ENCODE measurements at places on chromosomes 4 and X.
A peak's percentile ranks its signal among the peaks of the same experiment; 100 is the strongest.

GRCh38 chr4:163590103-163590502 lies 95.6 kb downstream of the TMA16 start:
- DNase-seq: no peak

DNA sequence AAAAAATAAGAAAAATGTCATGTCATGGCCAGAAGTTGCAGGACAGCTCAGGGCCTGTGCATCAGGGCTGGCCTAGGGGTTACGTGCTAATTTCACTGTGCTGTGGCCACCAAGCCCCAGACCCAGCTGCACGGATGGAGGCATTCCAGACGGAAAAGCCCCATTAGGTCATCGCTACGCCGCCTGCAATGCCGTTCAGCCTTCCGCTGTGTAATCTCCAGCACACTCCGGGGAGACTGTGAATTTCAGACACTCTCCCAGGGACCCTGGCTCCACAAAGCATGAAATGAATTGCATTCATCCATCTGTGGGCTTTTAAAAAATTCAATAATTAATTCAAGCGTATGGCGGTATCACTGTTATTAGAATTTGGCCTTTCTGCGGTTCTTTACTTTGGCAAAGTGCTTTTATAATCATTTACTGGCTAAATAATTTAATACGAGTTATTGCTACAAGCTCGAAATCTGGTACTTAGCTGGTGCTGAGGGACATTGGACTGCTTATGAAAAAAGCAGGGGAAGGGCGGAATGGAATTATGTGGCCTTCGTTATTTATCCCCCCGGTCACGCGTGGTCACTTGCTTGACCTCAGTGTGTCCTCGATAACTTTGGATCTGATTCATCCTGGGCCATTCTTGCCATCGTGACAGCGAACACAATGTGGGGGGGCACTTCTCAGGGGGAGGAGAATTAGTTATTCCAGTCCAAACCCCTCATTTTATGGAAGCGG lies 9.0 kb upstream of the NSG1 start:
- no peak for DNase-seq

- DNase-seq: no peak
These were observed 52.5 kb downstream of the LINC00632 start for GRCh38 chrX:140762061-140762460.

- DNase-seq: no peak
These were observed at the start of gene SPATA18 for GRCh38 chr4:52051213-52051614. Gene SPATA18, plus strand, starts transcription at chr4:52051304. Its CDS starts 401 bp downstream, at chr4:52051705.

- peak; percentile 28 for DNase-seq
These were observed 691 bp downstream of the SCARB2 start for GRCh38 chr4:76212851-76213414.

GRCh38 chr4:120839334-120839973 lies 83.1 kb downstream of the PRDM5 start:
- DNase-seq: no peak

DNA sequence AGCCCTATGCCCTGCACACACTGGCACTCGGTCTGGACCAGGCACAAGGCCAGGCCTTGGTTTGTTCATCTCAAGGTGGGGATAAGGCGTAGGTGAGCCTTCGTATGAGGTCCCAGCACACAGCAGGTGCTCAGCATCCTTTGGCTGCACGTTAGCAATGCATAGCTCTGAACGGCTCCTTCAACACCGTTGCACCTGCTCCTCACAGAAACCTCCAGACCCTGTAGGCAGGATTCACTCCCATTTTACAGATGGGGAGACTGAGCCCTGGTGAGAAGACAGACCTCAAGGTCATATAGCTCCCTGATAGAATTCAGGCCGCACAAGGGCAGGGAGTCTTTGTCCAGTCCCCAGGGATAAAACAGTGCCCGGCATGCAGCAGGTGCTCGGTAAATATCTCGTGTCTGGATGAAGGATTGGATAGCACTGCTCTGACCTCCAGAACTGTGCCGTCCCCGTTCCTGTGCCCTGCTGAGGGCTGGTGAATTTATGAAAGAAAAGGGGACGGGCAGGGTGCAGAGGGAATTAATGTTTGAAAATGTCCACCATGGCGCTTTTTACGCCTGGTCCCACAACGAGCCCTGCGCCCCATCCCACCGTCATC lies 2.4 kb downstream of the PPP2R2C start:
- no peak for DNase-seq
